CD4-positive, alpha-beta T cell (primary cell): ENCODE measurements at places on chromosomes 2 and 18. TPM values are rescaled to one million over a fixed set of nuclear protein-coding genes. Genes with fewer than 3 reads are reported as not detected.

DPP4 gene
- total RNA-seq: 15.5 TPM

AMMECR1L gene
- 10.1 TPM for total RNA-seq

DNA sequence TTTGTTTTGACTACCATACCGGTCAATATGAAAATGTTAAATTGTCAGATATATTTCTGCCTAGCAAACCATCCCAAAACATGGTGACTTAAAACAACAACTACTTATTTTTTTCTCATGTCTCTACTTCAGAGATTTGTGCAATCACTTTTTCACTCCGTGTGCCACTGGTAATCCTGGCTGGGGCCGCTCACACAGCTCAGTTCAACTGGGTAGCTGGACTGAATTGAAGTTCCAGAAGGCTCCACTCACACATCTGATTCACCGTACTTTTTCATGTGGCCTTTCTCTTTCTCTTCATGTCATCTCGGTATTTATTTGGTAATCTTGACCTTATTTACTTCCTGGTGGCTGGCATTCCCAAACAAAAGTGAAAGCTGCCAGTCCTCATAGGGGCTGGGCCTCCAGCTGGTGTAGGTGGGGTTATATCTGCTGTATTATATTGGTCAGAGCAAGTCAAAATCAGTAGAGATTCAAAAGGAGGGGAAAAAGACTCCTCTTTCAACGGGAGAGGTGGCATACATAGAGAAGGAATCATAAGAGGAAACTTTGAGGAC is 513.9 kb upstream of the NXPH2 start:
- no peaks in the 10 kb centered on the region for H3K4me1 ChIP-seq
- H3K27me3 ChIP-seq: no peaks in the 10 kb centered on the region
- H3K4me3 ChIP-seq: no peak overlapping the region
- no peak for DNase-seq
- no peaks in the 10 kb centered on the region for H3K36me3 ChIP-seq
- H3K27ac ChIP-seq: no peak overlapping the region

DNA sequence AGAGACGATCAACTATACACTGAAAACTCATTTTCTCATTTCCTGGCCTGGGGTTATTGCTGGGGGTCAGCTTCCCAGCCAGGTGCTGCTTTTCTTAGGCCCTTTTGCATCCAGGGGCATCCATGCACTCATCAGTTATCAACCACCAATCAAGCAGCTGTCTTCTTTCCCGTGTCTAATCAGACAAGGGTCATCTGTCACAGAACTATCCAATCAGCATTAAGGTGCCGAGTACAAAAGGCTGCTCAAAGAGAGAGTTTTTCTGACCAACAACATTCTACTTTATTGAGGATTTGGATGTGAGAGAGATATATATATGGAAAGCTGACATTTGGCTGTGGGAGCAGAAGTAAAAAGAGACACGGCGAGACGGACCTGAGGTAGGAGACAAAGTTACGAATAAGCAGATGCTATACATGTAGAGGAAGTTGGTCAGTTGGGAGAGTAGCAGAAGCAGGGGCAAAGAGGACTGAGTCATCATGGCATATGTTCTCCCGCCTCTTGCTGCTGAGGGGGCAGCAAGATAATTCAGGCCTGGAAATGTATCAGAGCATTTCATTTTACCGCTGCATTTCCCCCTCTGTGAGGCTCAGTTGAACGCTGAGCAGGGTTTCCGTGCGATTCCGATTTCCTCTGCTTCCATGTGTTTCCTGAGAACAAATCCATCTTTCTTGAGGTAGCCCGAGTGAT is 129.3 kb downstream of the NUP35 start:
- H3K4me1 ChIP-seq: no peaks in the 10 kb centered on the region
- DNase-seq: no peak
- H3K27me3 ChIP-seq: no peaks in the 10 kb centered on the region
- H3K4me3 ChIP-seq: no peak overlapping the region
- no peak overlapping the region for H3K27ac ChIP-seq

- H3K27ac ChIP-seq: no peak overlapping the region
- no peaks in the 10 kb centered on the region for H3K27me3 ChIP-seq
- H3K36me3 ChIP-seq: no peaks in the 10 kb centered on the region
- H3K4me1 ChIP-seq: no peaks in the 10 kb centered on the region
Measured at GRCh38 chr2:146587291-146587713, 1257.5 kb upstream of the ACVR2A start.

DNA sequence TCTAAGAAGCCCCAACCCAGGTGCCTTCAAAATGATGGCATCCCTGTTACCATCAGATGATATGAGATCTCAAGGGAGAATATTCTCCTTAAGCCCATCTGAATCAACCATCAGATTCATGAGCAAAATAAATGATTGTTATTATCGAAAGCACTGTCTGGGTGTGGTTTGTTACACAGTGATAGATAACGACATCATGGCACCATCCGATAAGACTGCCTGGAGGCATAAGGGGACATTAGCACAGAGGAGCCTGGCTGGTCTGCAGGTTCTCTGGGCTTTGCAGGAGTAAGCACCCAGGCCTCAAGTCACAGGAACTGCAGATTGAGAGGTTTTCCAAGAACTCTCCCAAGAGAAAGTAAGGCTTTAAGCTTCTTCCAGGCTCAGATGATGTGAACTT is 15.6 kb downstream of the BMP10 start:
- DNase-seq: no peak
- no peak overlapping the region for H3K4me3 ChIP-seq
- no peaks in the 10 kb centered on the region for H3K4me1 ChIP-seq
- no peak overlapping the region for H3K27ac ChIP-seq
- H3K36me3 ChIP-seq: no peaks in the 10 kb centered on the region
- no peaks in the 10 kb centered on the region for H3K27me3 ChIP-seq

DNA sequence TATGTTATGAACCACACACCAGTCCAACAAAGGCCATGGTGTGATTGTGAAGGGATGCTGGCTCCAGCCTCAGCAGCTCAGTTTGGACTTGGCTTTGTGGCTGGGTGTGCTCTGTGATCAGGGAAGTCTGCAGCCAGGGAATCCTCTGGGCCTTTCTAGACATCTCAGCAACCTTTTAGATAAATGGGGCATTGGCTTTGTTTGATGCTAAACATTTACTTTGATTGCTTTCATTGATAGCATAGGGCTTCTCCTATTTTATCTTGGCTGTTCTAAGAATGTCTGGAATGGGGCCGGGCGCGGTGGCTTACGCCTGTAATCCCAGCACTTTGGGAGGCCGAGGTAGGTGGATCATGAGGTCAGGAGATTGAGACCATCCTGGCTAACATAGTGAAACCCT is 104.5 kb downstream of the VAPA start:
- no peaks in the 10 kb centered on the region for H3K4me1 ChIP-seq
- H3K27me3 ChIP-seq: no peaks in the 10 kb centered on the region
- no peak for DNase-seq
- no peak overlapping the region for H3K4me3 ChIP-seq

DNA sequence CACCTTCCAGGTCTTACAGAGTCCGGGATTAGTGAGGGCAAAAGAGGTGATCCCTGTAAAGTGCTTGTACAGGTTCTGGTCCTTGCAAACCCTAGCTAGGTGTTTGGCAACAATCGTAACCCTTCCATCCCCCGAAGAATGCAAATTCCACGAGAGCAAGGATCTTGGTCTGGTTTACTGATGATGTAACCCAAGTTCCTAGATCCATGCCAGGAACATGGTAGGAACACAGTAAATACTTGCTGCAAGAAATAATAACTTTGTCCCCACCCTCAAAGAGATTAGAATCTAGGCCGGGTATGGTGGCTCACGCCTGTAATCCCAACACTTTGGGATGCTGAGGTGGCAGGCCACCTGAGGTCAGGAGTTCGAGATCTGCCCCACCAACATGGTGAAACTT is 6.8 kb upstream of the NEU2 start:
- no peak overlapping the region for H3K27ac ChIP-seq
- no peak for DNase-seq
- no peaks in the 10 kb centered on the region for H3K36me3 ChIP-seq
- no peak overlapping the region for H3K4me3 ChIP-seq

DNA sequence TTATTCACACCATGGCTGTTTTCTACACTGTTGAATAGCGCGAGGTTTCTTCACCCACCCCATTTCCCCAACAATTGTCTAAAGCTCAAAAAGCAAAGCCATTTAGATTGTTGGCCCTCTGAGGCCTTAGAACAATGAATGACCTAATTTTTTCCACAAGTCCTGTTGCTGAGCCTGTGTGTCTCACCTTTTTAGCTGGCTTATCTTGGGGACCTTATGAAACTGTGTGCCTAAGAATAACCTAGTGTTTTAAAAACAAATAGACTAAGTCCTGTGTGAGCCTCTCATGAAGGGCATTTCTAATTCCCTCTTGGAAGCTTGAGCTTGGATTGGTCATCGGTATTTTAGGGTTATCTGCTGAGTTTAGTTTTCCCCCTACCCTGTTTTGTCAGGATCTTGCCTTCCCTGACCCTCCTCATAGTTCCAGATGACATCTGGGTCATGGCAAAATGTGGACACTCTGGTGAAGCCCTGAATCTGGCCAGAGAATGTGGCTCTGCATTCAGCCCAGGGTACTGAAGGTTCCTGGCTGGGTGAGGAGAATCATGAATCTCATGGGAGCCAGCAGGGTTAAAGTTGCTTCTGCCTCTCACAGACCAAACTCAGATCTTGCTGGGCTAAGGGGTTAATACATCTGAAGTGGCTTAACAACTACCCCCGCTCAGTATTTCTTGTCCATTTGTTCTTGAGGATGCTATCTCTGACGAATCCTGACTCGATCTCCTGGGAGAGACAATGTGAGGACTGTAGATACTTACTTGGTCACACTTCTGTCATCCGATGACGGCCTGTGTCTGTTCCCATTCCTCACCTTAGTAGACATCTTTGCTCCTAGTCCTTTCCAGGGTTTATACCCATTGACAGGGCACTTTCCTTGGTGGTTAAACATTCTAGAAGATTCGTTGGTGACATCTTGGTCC is 104.2 kb upstream of the MAP4K3 start:
- no peak overlapping the region for H3K4me3 ChIP-seq
- H3K27ac ChIP-seq: no peak overlapping the region
- no peak for DNase-seq
- no peaks in the 10 kb centered on the region for H3K27me3 ChIP-seq
- H3K36me3 ChIP-seq: no peaks in the 10 kb centered on the region

DNA sequence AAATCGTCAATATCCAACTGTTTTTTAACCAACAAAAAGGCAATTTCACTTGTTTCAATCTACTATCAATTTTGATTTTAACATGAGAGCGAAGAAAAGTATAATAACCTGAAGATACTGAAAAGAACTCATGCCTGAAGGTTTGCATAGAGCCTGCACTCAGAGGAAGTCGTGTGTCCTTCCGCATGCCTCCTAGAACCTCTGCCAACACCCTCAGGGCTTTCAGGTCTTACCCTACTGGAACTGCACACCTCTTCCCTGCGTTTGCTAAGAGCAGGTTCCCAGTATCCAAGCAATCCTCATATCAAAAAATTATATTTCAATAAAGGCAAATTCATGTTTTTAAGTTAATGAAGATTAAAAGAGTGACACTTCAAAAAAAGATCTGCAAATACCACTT is 74.7 kb downstream of the PIAS2 start:
- DNase-seq: no peak
- no peak overlapping the region for H3K27ac ChIP-seq
- H3K27me3 ChIP-seq: no peaks in the 10 kb centered on the region
- no peaks in the 10 kb centered on the region for H3K4me1 ChIP-seq
- peaks cover 3% of the 10 kb centered on the region for H3K36me3 ChIP-seq
- H3K4me3 ChIP-seq: no peak overlapping the region

DNA sequence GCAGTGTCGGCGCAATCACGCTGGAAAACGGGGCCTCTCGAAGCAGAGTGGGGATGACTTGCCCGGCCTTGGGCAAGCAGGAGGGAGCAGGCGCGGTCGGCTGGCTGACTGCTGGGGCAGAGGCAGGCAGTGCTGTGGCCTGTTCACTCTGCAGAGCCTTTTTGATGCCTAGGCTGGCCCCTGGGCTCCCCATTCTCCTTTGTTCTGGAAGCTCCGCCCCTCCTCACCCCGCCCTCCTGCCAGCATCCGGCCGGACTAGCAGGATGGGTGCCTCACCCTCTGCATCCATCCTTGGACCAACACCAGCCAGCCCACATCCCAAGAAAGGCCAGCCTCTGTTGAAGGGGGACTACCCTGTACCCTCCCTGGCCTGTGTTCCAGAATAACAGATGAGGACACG is at the start of gene ASPRV1:
Gene ASPRV1, minus strand, starts transcription at position 136 of the 400 bp plus-strand sequence. CDS start 195 bp downstream, outside the sequence.
- H3K36me3 ChIP-seq: no peaks in the 10 kb centered on the region
- DNase-seq: no peak
- H3K27ac ChIP-seq: no peak within 1 kb of the TSS
- H3K27me3 ChIP-seq: no peaks in the 10 kb centered on the region
- H3K4me1 ChIP-seq: peaks cover 9% of the 10 kb centered on the region

DNA sequence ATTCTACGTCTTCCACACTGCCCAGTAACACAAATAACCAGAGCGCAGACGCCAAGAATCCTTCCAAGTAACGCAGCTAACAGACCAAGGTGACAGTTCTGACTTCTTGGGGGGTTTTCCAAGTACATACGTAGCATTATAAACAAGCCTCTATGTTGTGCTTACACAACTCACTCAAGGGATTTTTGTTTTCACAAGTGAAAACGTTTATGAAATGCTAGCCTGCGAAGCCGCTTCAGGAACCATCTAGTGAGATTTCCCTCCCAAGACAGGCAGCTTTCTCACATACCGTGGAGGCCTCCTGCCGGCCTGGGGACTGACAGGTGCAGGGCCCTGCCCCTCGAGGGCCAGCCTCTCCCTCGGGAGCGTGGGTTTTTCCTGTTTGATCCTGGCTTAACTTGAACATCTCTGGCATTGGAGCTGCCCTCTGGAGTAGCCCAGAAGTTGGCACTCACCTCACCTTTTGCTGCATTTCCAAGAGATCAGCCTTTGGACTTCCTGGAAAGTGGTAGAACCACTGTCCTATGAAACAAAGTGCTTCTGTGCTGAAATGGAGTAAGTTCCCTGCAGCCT is 151.1 kb downstream of the MBP start:
- no peak overlapping the region for H3K27ac ChIP-seq
- H3K36me3 ChIP-seq: no peaks in the 10 kb centered on the region
- peaks cover 9% of the 10 kb centered on the region for H3K4me1 ChIP-seq
- no peak for DNase-seq
- no peak overlapping the region for H3K4me3 ChIP-seq

DNA sequence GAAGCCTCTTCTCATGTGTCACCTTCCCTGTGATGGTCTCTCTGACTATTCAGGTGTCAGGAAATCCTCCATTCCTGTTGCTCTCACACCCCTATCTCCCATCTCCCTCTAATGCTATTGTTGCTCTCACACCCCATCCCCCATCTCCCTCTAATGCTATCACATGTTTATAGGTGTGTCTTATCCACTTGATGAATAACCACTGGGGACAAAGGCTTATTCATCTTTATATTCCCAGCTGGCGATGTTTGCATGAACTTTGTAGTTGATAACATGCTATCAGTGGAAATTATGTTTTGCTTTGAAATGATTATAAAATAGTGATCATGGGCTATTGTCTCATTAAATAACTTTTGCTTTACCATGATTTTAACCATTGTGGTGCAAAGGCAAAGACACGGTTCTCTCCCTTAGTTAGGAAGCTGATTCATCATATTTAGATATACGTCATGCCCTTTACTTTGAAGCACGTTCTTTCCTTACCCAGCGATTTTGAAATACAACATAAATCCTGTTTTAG is 220.5 kb downstream of the PMAIP1 start:
- H3K36me3 ChIP-seq: no peaks in the 10 kb centered on the region
- DNase-seq: no peak
- no peaks in the 10 kb centered on the region for H3K4me1 ChIP-seq
- no peaks in the 10 kb centered on the region for H3K27me3 ChIP-seq

GRCh38 chr2:15092691-15093090 is 460.2 kb downstream of the LRATD1 start:
- no peaks in the 10 kb centered on the region for H3K36me3 ChIP-seq
- no peaks in the 10 kb centered on the region for H3K4me1 ChIP-seq
- H3K4me3 ChIP-seq: no peak overlapping the region
- no peaks in the 10 kb centered on the region for H3K27me3 ChIP-seq
- no peak for DNase-seq
- H3K27ac ChIP-seq: no peak overlapping the region
